HFFc6 (cell line): ENCODE measurements at places on chromosomes 4 and X.

- no peak for DNase-seq
Measured at GRCh38 chr4:8589336-8589735, 3.2 kb upstream of the CPZ start.

GRCh38 chrX:78710171-78710570 is 37.3 kb upstream of the LPAR4 start:
- DNase-seq, result no peak

- DNase-seq, result peak; percentile 17
Measured at GRCh38 chr4:1290165-1290977, 680 bp downstream of the MAEA start.

DNA sequence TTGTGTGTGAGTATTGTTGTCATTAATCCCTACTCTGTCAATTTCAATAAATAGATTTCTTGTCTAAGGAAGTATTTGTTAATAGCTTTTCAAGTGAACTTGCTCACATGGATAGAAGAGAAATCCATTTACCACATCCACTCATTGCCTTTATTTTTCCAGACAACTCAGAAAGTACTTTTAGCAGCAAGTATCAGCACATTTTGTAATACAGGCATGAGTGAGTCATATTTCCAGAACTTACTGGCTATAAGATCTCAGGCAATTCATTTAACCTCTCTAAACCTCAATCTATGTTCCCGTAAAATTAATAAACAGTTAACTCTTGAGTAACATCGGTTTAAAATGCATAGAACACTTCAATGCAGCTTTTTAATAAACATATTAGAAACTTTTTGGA is 317.9 kb upstream of the PCDH7 start:
- DNase-seq, result no peak

GRCh38 chrX:48933757-48934156 is 14.9 kb upstream of the PIM2 start:
- DNase-seq, result no peak

- no peak for DNase-seq
Measured at GRCh38 chrX:137313627-137314026, 252.3 kb upstream of the ZIC3 start.

DNA sequence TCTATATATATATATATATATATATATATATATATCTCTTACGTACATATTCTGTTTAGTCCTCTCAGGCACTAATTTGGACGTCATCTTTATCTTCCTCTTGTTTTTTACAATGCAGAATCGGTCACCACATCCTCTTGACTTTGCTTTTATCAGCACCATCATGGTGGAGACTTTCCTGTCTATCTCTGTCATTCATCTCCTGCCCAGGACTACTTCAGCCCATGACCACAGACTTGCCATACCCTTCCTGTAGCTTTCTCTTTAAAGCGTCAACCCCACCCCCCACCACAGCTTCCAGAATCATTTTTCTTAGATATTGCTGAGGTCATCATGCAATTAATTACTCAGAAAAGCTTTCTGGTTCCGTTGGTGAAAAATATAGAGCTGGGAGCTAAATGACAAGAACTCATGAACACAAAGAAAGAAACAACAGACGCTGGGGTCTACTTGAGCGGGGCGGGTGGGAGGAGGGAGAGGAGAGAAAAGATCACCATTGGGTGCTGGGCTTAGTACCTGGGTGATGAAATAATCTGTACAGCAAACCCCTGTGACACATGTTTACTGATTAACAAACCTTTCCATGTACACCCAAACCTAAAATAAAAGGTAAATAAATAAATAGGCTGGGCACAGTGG is 30.5 kb upstream of the PRKX start:
- no peak for DNase-seq

GRCh38 chr4:22999419-22999818 is 306.7 kb downstream of the GBA3 start:
- no peak for DNase-seq

GRCh38 chrX:10811111-10811510 is 190.7 kb upstream of the MID1 start:
- DNase-seq, result no peak

GRCh38 chr4:158333820-158334219 is 123.5 kb downstream of the TMEM144 start:
- no peak for DNase-seq

- DNase-seq, result no peak
Measured at GRCh38 chrX:11423949-11424348, 130.7 kb downstream of the AMELX start.

DNA sequence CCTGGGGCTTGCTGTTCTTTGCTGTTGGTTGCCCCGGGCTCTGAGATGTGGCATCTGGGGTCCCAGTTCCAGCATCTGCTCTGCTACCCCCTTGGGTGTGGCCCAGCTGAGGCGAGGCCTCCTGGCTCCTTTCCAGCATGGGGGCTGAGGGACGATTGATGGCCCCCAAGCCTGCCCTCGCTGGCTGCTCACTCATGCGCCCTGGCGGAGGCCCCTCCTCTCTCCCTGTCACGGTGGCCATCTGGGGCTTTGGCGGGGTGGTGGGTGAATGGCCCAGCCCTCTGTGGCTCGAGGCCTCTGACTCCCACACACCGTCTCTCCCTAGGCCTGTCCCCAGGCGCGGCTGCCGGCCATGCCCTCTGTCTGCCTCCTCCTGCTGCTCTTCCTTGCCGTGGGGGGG is 1.8 kb downstream of the PLXNA3 start:
- DNase-seq, result no peak

- no peak for DNase-seq
Measured at GRCh38 chrX:41475191-41475590, 28.0 kb downstream of the NYX start.

DNA sequence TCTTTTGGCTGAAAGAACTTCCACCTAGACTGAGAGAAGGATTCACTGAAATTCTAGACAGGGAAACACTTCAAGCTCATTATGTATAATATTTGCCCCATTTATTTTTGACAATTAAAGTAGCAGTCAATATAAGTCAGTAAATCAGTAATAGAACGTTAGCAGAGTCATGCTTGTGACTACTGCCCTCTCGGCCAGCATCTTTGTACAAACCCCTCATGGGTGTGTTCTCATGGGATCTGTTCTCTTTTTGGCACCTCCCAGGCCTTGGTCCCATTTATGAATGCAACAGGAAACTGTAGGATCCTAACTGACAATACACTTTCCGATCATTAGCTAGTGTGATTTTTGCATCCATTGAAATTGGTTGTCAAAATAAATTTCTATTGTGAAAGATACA is 2.9 kb downstream of the MSL3 start:
- no peak for DNase-seq

- no peak for DNase-seq
Measured at GRCh38 chr4:139847602-139848001, 182.0 kb downstream of the MGST2 start.

DNA sequence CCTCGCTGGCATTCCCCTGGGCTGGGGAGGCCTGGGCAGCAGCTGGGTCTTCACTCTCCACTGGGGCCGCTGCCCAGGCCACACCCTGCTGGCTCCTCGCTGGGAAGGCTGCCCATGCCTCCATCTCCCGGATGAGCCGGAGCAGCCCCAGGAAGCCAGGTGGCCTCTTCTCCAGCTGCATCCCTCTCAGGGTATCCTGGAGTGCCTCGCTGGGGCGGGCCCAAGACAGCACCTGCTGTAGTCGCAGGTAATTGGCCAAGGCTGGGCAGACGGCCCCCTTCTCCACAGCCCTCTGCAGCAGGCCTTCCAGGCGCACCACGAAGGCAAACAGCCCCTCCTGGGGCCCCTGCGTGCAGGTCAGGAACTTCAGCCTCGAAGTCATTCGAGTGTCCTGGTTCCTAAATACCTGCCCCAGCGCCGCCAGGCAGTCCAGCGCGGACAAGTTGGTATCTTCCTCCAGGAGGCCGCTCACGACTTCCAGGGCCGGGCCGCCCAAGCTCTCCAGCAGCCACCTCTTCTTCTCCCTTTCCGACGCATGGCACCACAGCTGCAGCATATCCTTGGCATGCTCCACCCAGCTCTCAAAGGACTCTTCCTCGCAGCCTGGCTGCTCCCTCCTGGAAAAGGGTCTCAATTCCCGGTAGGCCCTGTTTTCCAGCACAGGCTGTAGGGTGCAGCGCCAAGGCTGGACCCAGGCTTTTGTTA is 3.7 kb downstream of the PNMA6E start:
- DNase-seq, result no peak

DNA sequence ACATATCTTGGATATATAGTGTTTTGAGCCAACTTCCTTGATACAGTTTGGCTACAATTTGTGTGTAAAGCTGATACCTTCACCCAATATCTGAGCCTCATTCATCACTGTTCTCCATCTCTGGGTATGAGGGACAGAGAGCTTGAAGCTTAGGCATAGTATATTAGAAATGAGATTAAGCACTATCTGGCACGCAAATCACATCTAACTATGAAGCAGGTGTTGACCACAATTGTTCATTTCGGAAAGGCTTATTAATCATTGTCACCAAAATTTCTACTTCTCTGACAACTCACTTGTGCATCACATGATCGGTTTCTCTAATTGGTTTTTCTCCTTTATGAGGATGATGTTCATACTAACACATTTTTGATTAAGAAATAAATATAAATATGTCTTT is 2.1 kb upstream of the POF1B start:
- no peak for DNase-seq

- DNase-seq, result no peak
Measured at GRCh38 chr4:22552812-22553211, 36.9 kb upstream of the ADGRA3 start.

DNA sequence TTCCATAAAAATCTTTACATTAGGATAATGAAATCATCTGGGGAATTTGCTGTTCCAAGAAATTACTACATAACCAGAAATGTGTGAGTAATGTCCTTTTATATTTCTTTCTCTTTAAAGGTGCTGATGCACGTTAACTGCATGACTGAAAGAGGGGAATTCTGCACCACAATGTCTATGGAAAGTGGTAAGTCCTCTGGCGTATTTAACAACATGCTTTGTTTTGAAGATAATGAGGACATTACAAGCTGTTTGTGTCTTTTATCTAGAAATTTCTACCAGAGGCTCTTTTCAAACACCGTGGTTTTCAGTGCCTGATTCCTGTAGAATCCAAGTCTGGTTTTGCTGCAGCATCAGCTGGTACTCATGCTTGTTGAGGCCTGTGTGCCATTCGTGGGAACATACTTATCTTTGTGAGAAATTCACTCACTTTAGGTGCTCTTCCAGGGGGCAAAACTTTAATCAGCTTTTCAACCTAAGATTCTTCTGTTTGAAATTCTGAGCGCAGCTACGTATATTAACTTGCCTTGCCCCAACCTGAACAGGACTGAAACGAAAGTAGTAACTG is 257.2 kb downstream of the PDHA2 start:
- no peak for DNase-seq

GRCh38 chr4:22515888-22516541 is at the start of gene ADGRA3:
Gene ADGRA3, minus strand, starts transcription at chr4:22516066. Its CDS starts 282 bp downstream, at chr4:22515784.
- peak; percentile 40 for DNase-seq

- no peak for DNase-seq
Measured at GRCh38 chr4:18022572-18023050, 1.1 kb upstream of the LCORL start.

DNA sequence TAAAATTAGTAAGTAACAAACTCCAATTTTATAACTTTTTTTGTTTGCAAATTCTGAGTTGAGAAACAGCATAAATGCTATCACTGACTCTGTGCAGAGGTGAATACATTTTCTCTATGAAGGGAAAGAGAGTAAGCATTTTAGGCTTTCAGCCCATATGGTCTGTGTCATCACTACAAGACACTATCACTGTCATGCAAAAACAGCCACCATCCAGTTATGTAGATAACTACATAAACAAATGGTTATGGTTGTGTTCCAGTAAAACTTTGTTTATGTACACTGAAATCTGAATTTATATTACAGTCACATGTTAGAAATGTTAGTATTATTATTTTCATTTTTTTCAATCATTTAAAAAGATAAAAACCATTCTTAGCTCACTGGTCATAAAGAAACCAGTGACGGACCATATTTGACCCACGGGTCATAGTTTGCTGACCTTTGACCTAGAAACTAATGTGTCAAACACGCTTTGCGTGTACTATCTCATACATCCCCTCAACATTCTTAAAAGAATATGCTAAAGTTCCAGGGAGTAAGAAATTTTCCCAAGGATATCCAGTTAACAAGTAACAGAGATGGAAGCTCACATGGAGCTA is 29.1 kb downstream of the RASGEF1B start:
- DNase-seq, result no peak

- no peak for DNase-seq
Measured at GRCh38 chr4:81509191-81509590, 37.5 kb upstream of the RASGEF1B start.

- no peak for DNase-seq
Measured at GRCh38 chr4:15990570-15991285, 27.8 kb upstream of the FGFBP2 start.

DNA sequence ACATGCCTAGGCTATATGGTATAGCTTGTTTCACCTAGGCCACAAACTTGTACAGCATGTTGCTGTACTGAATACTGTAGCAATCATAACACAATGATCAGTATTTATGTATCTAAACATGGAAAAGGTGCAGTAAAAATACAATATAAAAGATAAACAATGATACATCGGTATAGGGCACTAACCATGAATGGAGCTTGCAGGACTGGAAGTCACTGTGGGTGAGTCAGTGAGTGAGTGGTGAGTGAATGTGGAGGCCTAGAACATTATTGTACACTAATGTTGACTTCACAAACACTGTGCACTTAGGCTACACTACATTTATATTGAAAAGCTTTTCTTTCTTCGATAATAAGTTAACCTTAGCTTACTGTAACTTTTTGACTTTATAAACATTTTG is 45.6 kb upstream of the ANK2 start:
- DNase-seq, result peak; percentile 35

DNA sequence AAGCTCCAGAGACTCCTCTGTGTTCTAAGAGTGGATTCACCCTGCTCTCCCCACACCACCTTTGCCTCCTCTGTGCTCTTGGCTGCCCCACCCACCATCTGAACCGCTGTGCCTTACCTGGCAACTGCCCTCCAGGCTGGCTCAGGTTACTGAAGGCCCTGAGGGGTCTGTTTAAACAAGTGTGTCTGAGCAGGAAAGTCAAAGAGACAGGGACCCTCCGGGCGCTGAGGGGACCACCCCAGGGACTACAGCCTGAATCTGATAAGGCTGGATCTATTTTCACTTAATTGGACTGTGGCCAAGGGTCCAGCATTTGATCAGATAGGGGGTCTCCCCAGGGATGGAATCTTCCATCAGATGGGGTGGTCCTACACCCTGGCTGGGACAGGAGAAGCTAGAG is 10.4 kb upstream of the MSX1 start:
- DNase-seq, result no peak

DNA sequence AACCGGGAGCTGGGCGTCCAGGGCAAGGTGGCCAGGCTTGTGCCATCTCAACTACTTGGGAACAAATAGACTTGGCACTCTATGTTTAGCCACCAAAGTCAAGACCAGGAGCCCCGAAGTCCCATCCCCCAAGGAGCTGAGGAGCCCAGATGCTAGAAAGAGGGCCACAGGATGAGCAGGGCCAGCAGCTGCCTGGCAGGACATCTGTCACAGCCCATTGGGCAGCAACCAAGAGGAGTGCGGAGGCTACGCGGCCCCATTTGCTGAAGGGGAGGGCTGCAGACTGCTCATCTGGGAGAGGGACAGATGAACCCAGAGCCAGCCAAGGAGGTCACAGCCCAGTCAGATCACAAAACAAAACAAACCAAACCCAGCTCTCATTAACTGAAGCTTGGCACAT is 22.9 kb upstream of the SOWAHD start:
- DNase-seq, result no peak

GRCh38 chr4:146073517-146073916 is 102.0 kb upstream of the LSM6 start:
- DNase-seq, result no peak
